ENCODE measurements at places on chromosomes 11 and 22.

GRCh38 chr11:69375316-69376154 lies 81.6 kb downstream of the MYEOV start:
- no peak for DNase-seq

DNA sequence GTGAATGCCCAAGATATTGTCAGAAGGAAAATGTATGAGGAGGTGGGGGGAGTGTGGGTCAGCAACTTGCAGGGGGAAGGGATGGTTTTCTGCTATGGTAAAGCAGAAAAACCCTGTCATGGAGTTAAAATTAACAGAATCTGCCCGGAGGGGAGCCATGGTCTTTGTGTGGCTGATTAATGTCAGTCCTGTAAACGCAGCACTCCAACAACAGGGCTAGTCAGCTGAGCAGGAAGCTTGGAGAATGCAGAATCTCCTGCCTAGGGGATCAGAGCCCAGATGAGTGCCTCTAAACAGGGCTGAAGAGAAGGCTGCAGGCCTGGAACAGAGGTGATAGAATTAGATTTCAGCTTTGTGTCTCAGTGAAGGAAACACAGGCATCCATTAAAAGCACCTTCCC lies 140.9 kb upstream of the MTNR1B start:
- DNase-seq = no peak

DNA sequence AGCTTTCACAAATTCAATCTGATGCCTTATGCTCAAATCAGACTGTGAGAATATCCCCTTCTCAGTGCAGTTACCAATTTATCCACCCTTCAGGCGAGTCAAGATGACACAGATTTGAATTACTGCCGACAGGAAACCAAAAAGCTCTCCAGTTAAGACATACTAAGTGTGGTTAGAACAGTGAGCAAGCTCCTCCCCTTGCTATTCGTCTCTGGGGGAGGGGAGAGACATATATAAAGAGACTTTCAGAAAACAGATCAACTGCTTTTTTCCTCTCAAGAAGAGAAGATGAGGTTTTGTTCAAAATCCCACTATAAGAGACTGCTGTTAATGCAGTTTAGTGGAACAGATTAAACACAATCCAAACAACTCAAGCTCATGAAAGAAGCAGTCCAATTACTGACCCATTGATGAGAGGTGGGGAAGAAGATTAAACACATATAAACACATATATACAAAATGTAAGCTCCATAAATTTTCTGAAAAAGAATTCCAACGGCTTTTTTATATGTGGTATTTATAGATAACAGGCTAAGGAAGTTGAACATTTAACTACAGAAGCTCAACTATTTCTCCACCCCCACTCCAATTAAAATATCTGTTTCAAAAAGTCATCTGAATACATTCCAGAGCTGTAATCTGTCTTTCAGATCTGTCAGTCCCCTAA lies 102.7 kb downstream of the MRTFA start:
- DNase-seq = no peak

DNA sequence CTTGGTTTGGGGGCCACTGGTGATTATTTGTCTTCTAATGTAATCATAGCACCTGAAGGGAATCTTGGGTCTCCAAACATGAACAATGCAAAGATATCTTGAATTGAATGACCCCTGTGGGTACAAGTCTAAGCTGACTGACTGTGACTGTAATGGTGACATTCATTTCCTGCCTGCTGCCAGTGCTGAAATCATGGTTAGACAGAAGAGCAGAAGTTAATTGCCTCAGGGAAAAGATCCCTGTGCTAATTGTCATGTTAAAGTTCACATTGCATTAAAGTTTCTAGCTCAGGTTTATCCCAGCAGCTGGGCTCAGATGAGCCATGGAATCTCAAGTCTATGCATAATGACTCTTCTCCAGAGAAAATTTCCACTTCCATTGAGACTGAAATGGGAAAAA lies 772.0 kb downstream of the ETS1 start:
- DNase-seq = no peak

- DNase-seq = no peak
Measured at GRCh38 chr11:77523712-77524111, 49.8 kb upstream of the PAK1 start.

GRCh38 chr11:1541474-1542204 lies 30.4 kb downstream of the DUSP8 start:
- DNase-seq = no peak

GRCh38 chr22:32073262-32073661 lies 30.2 kb downstream of the SLC5A1 start:
- no peak for DNase-seq

GRCh38 chr22:38572065-38572464 lies 2.1 kb upstream of the DMC1 start:
- no peak for DNase-seq
